ENCODE measurements at places on chromosomes 1 and 21.

DNA sequence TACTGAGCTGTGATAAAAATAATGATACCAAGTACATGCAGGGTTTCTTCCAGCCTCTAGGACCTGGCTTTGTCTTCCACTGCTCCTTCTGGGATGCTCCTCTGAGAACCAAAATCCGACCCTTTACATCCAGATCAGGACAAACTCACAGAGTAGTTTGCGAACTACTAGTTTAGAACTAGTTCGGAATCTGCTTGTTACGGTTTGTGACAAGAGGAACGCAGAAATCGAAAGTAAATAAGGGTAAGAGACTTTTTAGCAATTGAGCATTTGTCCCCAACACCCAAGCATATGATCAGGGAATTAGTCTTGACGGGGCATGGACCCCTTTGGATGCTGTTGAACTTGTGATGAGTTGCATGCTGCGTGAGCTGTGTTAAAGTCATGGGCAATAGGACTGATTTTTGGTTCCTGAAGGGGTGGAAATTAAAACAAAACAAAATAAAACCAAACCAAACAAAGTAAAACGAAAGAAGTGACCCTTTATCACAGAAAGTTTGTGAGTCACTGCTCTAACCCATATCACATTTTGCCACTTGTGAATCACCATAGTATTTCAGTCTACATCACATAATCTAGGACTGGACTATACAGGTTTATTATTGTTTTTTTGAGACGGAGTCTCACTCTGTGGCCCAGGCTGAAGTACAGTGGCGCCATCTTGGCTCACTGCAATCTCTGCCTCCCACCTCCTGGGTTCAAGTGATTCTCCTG lies 35.7 kb upstream of the ERRFI1 start:
- DNase-seq, result peak; percentile 25

GRCh38 chr1:226908419-226908818 lies 31.7 kb upstream of the COQ8A start:
- DNase-seq, result no peak

GRCh38 chr1:165047994-165048393 lies 308.5 kb downstream of the LMX1A start:
- DNase-seq, result no peak

- DNase-seq, result no peak
Observed at GRCh38 chr21:32507342-32507919, 77.9 kb downstream of the TCP10L start.

DNA sequence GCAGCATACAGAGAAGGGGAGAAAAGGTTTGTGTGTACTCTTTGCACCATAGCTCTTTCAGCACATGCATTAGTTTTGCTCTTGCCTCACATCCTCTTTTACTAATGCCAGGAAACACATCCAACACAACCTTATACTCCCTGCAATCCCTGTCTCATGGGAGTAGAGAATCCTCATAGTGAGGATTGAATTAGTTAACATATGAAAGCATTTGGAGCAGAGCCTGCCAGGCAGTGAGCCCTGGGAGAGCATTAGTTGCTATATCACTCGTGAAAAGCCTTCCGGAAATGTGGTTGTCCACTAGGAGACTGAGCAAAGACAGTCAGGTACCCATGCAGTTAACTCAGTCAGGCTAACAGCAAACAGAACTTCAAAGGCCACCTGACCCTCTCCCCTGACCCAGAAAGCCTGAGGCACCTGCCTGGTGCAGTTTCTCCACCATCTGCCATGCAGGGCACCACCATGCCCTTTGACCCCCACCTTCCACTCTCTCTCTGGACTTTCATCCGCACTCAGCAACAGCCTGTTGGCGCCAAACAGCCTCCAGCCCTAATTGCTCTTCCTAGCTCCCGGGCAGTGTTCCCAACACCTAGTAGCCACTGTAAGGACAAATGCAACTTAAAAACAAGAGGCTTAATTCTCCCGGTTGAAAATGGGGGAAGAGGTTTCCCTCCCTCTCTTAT lies 14.9 kb upstream of the AGT start:
- no peak for DNase-seq

- DNase-seq, result no peak
Observed at GRCh38 chr1:39368045-39368444, 123.4 kb upstream of the BMP8A start.

DNA sequence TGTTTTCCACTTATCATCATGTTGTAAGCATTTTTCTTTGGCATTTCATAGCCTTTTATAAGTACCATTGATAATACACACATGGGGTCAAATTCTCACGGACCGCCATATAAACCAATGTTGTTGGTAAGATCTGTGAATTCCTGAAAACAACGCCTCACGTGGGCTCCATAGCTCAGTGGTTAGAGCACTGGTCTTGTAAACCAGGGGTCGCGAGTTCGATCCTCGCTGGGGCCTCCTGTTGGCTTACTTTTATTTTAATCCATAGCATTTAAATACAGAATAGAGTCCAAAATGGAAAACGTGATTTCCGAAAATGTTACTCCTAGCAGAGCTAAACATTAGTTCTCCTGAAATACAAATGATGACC lies 83.1 kb downstream of the HHIPL2 start:
- peak; percentile 28 for DNase-seq

GRCh38 chr1:35531368-35531767 lies 25.8 kb downstream of the KIAA0319L start:
- no peak for DNase-seq

DNA sequence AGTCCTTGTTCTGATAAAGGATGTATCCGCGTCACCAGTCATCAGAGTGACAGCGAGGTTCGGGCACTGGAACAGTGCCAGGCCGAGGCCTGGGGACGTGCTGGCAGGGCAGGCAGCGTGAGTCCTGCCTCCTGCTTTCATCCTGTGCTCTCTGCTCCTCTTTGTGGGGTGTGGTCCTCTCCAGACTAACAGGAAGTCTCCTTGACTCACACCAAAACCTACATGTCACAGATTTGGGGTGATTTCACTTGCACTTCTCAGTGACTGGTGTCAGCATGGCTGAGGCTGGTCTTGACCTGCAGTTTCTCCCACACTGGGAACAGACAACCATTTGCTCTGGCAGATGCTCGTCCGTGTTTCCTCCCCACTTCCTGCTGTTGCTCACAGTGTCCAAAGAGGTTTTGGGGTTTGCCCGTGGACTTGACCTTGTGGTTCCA lies 8.8 kb upstream of the NLRP3 start:
- no peak for DNase-seq

GRCh38 chr1:54798769-54799641 lies 2.1 kb downstream of the TTC22 start:
- peak; percentile 49 for DNase-seq

GRCh38 chr1:159889821-159890252 lies 10.1 kb downstream of the CFAP45 start:
- DNase-seq, result peak; percentile 76

DNA sequence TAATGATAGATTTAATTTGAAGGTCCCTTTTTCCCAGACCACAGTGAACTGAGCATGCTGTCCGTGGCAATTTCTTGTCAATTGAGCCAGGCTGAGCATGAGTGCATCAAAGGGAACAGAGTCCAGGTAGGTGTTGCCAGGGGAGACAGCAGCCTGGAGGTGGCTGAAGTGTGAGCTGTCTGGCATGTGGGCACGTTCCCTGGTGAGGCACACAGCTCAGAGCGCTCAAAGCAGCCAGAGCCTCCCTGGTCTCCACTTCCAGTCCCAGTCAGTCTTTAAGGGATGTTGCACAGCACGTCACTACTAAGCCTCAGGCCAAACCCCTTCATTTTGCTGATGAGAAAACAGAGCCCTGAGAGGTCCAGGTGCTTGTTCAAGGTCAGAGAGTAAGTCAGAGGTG lies 251.4 kb downstream of the MATN1 start:
- no peak for DNase-seq

DNA sequence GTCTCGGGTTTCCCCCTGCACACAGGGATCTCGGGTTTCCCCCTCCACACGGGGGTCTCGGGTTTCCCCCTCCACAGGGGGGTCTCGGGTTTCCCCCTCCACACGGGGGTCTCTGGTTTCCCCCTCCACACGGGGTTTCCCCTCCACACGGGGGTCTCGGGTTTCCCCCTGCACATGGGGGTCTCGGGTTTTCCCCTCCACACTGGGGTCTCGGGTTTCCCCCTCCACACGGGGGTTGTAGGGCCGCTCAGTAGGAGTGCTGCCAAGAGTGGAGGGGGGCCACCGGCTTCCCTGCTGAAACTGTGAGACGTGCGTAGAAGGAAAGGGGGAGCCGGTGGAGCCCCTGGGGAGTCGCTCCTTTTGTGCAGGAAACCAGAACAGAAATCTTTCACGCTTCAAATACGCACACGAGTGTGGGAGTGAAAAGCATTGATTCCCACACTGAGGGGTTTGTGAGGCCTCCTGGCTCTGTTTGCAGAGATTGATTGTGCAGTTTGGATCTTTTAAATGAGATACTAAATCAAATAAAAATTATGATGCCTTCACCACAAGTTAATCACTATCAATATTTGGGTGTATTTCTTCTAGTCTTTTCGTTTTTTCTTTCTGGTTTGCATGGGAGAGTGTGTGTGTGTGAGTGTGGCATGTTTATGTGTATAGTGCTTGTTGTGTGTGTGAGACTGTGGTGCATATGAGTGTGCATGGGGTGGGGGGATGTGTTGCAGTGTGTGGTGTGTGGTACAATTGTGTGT lies 54.3 kb upstream of the TRAPPC10 start:
- DNase-seq, result no peak

GRCh38 chr1:180633057-180634056 lies 1.5 kb downstream of the XPR1 start:
- DNase-seq, result peak; percentile 66

DNA sequence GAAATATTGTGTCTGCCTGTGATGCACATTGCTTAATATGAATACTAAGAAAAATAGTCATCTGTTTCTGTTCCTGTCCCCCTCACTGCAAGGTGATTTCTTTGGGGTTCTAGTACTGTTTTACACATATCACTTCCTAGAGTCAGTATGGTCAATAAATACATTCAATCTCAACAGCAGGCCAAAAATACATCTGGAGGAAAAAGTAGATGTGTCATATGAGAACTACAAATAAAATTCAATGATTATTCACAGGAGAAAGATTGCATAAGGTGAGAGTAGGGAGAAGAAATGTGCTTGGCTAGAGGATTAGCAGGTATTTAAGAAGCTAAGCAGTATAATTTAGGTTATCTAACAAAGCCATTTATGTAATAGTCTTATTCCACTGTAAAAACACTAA lies 45.3 kb upstream of the SAMSN1 start:
- DNase-seq, result no peak

GRCh38 chr1:240232530-240232929 lies 140.8 kb downstream of the FMN2 start:
- no peak for DNase-seq

DNA sequence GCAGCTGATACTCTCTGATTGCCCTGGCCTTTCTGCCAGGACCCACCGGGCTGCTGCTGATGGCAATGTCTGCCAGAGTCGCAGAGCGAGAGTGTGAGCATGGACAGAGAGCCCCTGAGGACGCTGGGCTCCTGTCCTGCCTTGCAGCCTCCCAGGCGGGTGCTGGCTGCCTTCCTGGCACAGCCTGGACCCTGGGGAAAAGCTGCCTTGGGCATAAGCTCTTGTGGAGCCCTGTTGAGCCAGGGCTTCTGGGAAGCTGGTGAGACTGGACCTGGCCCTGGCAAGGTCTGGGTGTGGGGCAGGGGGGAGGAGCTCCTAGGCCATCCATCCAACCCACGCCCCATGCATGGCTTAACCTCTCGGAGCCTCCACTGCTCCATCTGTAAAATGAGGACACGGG lies 105.8 kb upstream of the WNT4 start:
- no peak for DNase-seq

- DNase-seq, result no peak
Observed at GRCh38 chr1:200973937-200974657, 49.4 kb downstream of the KIF21B start.

DNA sequence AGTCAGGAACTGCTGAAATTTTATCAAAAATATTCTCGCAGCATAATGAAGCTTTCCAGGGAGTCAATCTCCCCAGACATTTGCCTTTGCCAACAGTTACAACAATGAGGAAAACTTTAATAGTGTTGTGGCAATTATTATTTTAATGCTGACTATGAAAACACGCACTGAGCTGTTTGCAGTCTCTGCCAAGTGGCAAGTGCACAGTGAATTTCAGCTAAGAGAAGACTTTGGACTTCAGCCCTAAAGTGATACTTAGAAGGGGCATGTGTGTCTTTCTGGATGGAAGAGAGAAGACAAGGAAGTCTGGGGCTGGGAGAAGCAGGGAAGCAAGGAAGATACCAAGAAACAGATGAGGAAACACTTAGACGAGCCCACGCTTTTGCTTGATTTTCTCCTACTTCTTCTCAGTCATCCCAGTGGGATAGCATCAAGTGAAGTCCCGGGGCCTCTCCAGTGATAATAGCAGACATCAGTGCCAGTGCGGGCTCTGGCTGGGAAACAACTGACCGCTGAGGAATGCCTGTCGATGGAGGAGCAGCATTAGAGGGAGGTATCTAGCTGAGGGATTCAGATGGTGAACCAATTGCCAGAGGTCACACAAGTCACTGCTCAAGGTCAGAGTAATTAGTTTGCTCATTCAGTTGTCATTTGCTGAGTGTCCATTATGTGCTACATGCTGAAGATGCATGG lies 196.3 kb downstream of the TTLL7 start:
- no peak for DNase-seq

DNA sequence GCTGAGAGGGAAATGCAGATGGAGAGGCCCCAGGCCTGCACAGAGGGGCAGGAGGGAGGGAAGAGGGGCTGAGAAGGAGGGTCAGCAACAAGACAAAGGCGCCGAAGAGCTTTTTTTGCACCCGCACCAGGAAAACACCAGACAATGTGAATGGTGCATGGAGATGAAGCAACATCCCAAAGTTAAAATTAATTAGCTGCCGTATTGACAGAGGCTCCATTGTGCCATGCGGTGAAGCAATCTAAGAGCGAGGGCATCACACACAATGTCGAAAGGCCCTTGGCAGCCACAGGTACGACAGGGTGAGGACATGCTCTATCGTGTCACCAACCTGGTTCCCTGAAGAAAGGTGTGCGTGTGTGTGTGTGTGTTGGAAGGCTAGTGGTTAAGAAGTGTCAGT lies 41.2 kb downstream of the SSBP3 start:
- no peak for DNase-seq

DNA sequence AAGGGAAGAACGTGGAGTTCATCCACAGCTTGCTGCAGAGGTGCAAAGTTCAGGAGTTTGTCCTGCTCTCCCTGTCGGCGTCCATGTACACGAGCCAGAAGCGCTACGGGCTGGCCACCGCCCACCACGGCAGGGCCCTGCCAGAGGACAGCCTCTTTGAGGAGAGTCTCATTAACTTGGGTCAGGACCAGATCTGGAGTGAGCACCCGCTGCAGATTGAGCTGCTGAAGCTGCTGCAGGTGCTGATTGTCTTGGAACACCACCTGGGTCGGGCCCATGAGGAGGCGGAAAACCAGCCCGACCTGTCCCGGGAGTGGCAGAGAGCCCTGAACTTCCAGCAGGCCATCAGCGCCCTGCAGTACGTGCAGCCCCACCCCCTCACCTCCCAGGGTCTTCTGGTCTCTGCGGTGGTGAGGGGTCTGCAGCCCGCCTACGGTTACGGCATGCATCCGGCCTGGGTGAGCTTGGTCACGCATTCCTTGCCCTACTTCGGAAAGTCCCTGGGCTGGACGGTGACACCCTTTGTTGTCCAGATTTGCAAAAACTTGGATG lies 73.8 kb upstream of the MORC3 start:
- DNase-seq, result no peak

GRCh38 chr1:36910886-36911540 lies 123.3 kb downstream of the GRIK3 start:
- DNase-seq, result no peak

GRCh38 chr1:176954242-176954641 lies 210.3 kb downstream of the ASTN1 start:
- DNase-seq, result no peak
